ENCODE measurements at places on chromosomes 1 and 21. TPM values are rescaled to one million over a fixed set of nuclear protein-coding genes. Genes with fewer than 3 reads are reported as not detected.

The MPZ gene
- 0.33 TPM for total RNA-seq

The ENO1 gene
- total RNA-seq = 1,749 TPM

The SH3BGRL3 gene
- 13.7 TPM for total RNA-seq

The GBP1 gene
- 54.9 TPM for total RNA-seq

The CELA2B gene
- not detected for total RNA-seq

The TDRD5 gene
- total RNA-seq = not detected

The SLAMF1 gene
- not detected for total RNA-seq

The CTSE gene
- 0.93 TPM for total RNA-seq

The EPB41 gene
- 33.6 TPM for total RNA-seq

The FAM72D gene
- 1.7 TPM for total RNA-seq

The SERPINC1 gene
- total RNA-seq = not detected

The NPR1 gene
- total RNA-seq = 0.31 TPM

The NBPF10 gene
- 0.67 TPM for total RNA-seq

The CGN gene
- 0.36 TPM for total RNA-seq

The CD2 gene
- not detected for total RNA-seq

The CDCA8 gene
- 9.6 TPM for total RNA-seq

The ELAVL4 gene
- not detected for total RNA-seq

The FLG gene
- total RNA-seq = not detected

The C1orf226 gene
- under 0.01 TPM for total RNA-seq

The DESI2 gene
- 26.8 TPM for total RNA-seq

The PRUNE1 gene
- 13.4 TPM for total RNA-seq

The LCE2A gene
- not detected for total RNA-seq

Data from melanocyte of skin (primary cell).